IPS DF 19.7 (cell line): ENCODE measurements at places on chromosomes 1 and 21.
A peak's percentile ranks its signal among the peaks of the same experiment; 100 is the strongest.

DNA sequence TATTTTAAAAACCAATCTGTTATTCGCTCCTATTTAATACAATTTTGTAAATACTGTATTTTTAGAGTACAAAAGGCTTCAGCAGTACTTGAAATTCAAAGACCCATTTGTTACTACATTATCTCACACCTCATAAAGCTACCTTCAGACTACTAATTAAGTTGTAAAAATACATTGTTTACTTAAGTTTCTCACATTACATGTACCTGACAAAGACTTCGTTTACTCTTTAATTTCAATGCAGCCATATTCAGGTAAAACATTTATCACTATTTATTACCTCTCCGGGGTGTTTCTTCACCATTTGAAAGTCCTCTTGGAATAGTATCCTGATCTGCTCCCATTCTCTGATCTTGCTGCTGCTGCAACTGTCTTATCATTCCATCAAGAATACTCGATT, 55.2 kb downstream of the BRWD1 start:
- no peak for DNase-seq

GRCh38 chr1:117607471-117607870, 1.6 kb downstream of the TENT5C start:
- DNase-seq, result no peak

- peak; percentile 57 for DNase-seq
These were observed 334.8 kb upstream of the CAMK1G start for GRCh38 chr1:209248649-209249279.

GRCh38 chr21:17802572-17802971, 16.6 kb downstream of the C21orf91 start:
- DNase-seq, result no peak

DNA sequence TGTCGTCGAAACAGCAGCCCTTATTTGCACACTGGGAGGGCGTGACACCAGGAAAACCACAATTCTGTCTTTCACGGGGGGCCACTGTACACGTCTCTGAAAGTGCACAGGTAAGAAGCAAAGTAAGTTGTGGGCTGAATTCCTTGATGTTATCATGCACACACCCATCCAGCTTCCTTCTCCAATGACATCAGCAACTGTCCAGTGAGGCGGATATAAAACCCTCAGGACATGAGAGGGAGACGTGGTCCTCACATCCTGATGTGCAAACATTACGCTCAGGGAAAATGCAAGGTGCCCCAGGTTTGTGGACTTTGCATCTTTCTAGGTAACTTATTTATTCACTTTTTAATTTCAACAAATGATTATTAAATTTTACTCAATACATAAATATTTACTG, 3.0 kb downstream of the TFF1 start:
- no peak for DNase-seq

- DNase-seq, result no peak
These were observed 165.6 kb upstream of the POGK start for GRCh38 chr1:166673722-166674121.

DNA sequence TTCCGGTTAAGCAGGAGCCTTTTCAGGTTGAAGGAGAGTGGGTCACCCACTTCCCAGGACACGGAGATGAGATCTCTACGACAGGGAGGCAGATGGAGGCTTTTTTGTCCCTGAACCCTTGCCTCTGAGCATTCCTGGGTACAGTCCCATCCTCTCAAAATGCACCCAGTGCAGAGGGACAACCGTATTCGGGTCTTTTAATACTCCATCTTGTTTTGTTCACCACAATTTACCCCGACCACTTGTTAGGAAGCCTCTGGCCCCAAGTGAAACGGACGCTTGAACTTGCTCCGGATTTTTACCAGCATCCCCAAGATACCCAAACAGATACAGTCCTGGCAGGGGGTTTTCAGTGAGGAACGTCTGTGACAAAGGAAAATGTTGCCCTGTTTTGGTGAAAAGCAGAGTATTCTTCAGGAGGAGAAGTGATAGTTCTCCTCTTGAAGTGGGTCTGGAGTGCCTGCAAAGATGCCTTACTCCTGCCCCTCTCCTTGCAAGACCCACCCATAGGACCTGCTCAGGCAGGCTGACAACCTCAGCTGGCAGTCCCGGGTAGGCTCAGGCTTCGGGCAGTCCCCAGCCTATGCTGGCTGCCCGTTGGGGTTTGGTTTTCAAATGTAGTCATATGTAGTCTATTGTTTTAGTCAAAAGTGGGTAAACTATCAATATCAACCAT, 669 bp upstream of the ARL8A start:
- no peak for DNase-seq

- no peak for DNase-seq
These were observed 35.8 kb upstream of the TDRD10 start for GRCh38 chr1:154466206-154466605.

GRCh38 chr21:36783612-36784374, 84.9 kb downstream of the SIM2 start:
- no peak for DNase-seq

DNA sequence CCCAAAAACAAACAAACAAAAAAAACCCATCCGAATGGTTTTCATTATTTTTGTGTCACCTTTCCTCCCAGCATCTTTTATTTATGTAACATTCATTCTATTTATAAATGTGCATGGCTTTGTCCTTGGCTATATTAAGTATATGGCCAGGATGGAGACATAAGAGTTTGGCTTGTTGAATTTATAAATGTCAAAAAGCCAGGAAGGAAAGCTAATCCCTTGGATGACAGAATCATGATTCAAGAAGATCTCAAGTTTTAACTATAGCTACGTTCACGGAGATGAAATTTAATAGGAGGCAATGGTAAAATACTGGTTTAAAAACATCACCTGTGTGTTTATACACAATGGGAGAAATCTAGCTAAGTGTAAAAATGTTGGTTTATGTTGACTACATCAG, 5.0 kb downstream of the CEP170 start:
- DNase-seq, result no peak

DNA sequence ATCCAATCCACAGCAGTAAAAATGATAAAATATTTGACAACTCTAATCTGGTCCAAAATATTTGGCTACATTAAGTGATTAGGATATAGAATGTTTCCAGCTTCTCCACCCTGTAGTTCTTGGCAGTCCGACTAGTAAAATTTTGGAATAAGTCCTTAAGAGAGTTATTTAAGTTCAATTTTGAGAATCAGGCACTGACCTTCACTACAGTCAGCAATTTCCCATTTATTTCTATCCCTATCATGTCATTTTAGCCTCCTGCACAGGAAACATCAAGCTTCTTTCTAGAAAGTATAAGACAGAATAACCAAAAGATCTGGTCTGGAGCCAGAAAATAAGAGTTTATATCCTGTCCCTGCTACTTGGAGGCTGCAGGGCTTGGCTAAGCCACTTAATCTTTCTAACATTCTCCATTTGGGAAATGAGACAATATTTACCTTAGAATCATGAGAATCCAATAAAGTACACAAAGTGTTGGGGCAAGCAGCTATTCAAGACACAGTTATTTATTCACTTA, 162.2 kb downstream of the DPYD start:
- no peak for DNase-seq

GRCh38 chr1:151165281-151165737, 393 bp downstream of the LYSMD1 start:
- no peak for DNase-seq

- no peak for DNase-seq
These were observed 454.5 kb upstream of the NR5A2 start for GRCh38 chr1:199573047-199573446.

- DNase-seq, result no peak
These were observed 16.4 kb downstream of the PLEKHM2 start for GRCh38 chr1:15700508-15700907.

GRCh38 chr1:202807451-202807925, 733 bp downstream of the KDM5B start:
- DNase-seq, result no peak

GRCh38 chr21:15964236-15964855, 234.6 kb downstream of the USP25 start:
- no peak for DNase-seq

GRCh38 chr1:187491082-187491720, 662.5 kb downstream of the PLA2G4A start:
- DNase-seq, result no peak

DNA sequence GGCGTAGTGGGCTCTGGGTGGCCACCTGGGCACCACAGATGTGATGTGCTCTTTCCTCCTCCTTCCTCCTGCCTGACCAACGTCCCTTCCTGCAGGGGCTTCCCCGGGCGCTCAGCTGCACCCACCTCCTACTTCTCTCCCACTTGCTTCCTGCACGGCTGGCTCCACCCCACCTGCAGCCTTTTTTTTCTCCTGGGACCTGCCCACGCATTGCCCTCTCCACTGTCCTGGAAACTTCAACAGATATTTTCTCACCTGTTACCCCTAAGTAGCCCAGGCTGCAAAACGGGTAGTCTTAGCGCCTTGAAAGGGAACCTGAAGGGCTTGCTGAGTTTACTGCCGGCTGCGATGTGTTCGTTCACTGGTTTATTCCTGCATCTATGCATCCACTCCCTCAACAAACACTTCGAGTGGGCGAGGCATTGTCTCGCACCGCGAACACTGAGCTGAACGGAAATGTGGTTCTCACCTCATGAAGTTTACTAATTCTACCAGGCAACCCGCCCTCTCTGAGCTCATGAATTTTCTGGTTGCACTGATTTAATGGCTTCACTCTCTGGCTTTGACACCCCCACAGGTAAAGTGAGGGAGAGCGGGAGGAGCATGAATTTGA, 23.6 kb downstream of the ZBTB18 start:
- DNase-seq, result no peak

DNA sequence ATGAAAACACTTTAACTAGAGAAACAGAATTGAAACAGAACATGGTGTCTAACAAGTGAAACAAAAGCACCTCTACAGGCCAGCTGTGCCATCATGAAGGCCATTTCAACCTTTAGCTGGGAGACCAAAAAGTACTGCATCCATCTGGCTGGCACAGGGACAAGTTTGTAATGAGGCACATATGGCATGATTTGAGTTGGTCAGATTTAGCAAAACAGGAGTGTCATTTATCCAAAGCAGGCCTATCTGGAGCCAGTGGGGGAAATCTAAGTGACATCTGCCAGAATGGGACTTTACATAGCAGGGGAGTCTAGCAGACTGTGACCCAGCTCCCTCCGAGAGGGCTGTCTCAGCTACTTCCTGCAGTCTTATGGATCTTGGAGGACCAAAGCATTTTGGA, 51.9 kb downstream of the DNTTIP2 start:
- DNase-seq, result no peak

GRCh38 chr1:1259540-1259939, 13.0 kb upstream of the C1QTNF12 start:
- no peak for DNase-seq

- DNase-seq, result no peak
These were observed 148.7 kb downstream of the FCRL5 start for GRCh38 chr1:157403608-157404007.

DNA sequence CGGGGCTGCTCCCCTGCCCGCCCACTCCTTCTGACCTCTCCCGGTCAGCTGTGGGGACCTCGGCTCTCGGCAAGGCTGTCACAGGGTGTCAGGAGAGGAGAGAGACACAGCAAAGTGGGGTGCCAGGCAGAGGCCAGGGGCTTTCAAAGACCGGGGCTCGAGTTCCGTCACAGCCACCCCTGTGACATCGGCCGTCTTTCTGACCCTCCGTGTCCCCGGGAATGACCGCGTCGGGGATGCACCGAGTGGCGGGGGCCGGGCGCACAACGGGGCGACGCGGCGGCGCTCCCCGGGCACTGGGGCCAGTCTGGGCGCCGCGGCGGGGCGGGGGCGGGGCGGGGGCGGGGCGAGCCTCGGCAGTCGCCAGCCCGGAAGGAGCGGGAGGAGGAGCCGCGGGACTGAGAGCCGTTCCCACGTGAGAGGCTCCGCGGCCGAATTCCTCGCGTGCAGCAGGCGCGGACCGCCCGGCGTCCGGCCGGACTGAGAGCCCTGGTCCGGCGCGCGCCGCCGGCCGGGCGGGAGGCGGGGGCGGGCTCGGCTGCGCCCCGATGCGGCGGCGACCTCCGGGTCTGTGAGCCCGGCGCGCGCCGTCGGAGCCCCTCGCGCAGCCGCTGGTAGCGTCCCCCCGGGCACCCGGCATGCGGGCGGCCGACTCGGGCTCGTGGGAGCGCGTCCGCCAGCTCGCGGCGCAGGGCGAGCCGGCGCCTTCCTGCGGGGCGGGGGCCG, 229.7 kb upstream of the TMEM51 start:
- no peak for DNase-seq

DNA sequence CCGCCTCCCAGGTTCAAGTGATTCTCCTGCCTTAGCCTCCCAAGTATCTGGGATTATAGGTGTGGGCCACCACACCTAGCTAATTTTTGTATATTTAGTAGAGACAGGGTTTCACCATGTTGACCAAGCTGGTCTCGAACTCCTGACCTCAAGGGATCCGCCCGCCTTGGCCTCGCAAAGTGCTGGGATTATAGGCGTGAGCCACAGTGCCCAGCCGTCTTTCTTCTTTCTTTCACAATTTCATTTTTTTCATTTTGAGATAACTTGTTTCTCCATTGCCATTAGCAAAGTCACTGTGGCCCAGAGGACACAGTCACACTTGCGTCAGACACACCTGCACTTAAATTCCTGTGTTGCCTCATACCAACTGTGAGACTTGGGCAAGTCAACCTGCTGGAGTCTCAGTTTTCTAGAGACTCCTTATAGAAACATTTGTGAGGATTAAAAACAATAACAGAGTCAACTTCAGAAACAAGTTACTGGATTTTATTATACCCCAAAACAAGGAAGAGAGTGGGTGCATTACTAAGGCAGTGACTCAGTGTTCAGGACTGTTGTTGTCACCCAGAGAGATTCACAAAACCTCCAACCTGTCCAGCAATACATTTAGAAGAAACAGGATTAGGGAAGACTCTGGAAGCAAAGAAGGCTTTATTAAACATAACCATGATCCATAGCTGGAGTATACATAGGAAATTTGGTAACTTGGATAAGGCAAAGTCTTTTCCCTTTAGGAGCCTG, 2.6 kb downstream of the TEDDM1 start:
- DNase-seq, result no peak

DNA sequence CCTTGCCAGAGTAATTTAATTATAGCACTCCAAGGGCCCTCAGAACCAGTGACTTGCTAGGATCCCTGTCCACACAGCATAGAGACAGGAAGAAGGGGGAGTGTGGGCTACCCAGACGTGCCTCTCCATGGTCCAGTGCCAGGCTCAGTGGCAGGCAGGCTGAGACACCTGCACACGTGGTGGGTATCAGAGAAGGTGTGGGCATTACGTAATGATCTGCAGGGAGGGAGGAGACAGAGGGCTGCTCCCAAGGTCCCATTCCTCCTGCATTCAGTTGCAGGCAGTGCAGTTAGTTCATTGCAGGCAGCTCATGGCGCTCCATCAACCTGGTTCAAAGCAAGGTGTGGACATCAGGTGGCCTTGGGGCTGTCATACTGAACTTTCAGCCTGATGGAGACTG, 49.9 kb downstream of the C8B start:
- no peak for DNase-seq

- no peak for DNase-seq
These were observed 75.3 kb downstream of the S1PR1 start for GRCh38 chr1:101312147-101312546.

- no peak for DNase-seq
These were observed 36.4 kb upstream of the TARBP1 start for GRCh38 chr1:234515411-234515810.

GRCh38 chr1:40183055-40183710, 22.0 kb downstream of the RLF start:
- DNase-seq, result no peak
